ENCODE measurements at places on chromosomes 7 and 10.
A peak's percentile ranks its signal among the peaks of the same experiment; 100 is the strongest.

- peak; percentile 71 for DNase-seq
These were observed 2.4 kb downstream of the ARID5B start for GRCh38 chr10:61903928-61904344.

GRCh38 chr7:4168041-4168440, 514.1 kb upstream of the FOXK1 start:
- DNase-seq, result no peak

- DNase-seq, result no peak
These were observed 2.0 kb downstream of the DEPP1 start for GRCh38 chr10:44976352-44977198.

- DNase-seq, result no peak
These were observed 285.5 kb upstream of the TAC1 start for GRCh38 chr7:97446361-97446760.

- no peak for DNase-seq
These were observed 15.9 kb downstream of the PTPRE start for GRCh38 chr10:127922675-127923366.
